ENCODE measurements at places on chromosomes 11 and 22.

DNA sequence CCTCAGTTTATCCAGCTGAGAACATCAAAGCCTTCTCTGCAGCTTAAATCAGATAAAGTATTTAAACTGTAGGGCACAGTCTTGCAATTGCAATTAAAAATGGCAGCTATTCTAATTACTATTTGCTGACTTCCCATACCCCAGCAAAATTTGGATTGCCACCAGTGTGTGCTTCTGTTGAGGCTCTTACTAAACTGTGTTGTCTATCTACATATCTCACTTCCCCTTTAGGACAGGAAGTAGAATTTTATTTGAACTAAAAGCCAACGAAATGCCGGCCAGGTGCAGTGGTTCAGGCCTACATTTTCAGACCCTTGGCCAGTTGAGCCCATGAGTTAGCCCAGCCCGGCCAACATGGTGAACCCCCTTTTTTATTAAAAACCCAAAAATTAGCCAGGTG, 7.1 kb downstream of the SAA4 start:
- H3K4me3 ChIP-seq = no peak overlapping the region
- H3K27ac ChIP-seq = no peak overlapping the region
- H3K27me3 ChIP-seq = no peaks in the 10 kb centered on the region
- H3K36me3 ChIP-seq = no peaks in the 10 kb centered on the region

GRCh38 chr11:13207665-13208594, 69.7 kb upstream of the BMAL1 start:
- DNase-seq = no peak
- no peak overlapping the region for H3K27ac ChIP-seq
- H3K4me3 ChIP-seq = peak overlapping the region; percentile 26
- H3K27me3 ChIP-seq = no peaks in the 10 kb centered on the region
- H3K36me3 ChIP-seq = no peaks in the 10 kb centered on the region
- peaks cover 17% of the 10 kb centered on the region for H3K4me1 ChIP-seq

DNA sequence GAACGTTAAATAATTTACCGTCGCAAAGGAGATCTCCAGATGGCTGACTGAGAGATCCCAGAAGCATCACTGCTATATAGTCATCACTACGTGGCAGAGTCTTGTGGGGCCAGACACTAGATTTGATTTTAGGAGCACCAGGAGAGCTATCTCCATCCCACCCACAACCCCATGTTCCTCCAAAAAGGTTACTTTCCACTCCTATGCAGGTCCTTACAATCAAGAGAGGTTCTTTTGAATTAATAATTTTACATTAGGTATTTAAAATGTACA, 19.4 kb downstream of the GUCY1A2 start:
- no peaks in the 10 kb centered on the region for H3K27me3 ChIP-seq
- no peaks in the 10 kb centered on the region for H3K4me1 ChIP-seq
- H3K27ac ChIP-seq = no peak overlapping the region
- DNase-seq = no peak
- no peaks in the 10 kb centered on the region for H3K36me3 ChIP-seq

DNA sequence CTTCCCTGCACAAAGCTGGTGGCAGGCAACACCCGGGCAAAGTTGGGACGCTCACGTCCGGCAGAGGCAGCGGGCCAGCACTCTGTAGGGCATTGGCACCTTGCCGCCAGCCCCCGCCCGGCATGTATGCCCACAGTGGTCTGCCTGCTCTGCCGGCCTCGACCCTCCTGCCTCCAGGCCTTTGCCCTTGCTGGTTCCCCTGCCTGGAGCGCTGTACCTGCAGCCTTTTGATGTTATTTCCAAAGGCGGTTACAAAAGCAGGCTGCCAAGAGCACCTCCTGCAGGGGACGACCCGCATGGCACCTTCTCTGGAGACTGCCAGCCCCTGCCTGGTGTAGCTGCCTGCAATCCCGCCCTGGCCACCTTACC, 56.5 kb upstream of the SHISAL1 start:
- H3K4me1 ChIP-seq = peaks cover 21% of the 10 kb centered on the region
- no peak overlapping the region for H3K27ac ChIP-seq
- no peaks in the 10 kb centered on the region for H3K36me3 ChIP-seq
- H3K4me3 ChIP-seq = no peak overlapping the region
- H3K27me3 ChIP-seq = no peaks in the 10 kb centered on the region
- DNase-seq = no peak

DNA sequence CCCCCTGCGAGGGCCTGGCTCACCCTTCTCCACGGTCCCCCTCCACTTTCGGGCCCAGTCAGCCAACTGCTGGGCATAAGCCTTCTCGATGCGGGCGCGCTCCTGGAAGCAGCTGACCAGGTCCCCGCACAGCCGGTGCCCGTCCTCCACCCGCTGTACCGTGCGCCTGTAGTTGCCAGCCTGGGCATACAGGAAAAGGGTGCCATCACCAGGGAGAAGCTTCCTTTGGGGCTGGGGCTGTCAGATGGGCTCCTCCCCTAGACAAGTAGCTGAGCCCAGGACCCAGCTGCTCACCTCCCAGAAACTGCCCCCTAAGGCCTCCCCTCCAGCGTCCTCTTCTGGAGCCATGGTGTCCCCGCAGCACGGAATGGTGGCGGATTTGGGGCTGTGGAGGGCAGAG, 3.9 kb downstream of the PACSIN3 start:
- H3K36me3 ChIP-seq = no peaks in the 10 kb centered on the region
- peaks cover 14% of the 10 kb centered on the region for H3K4me1 ChIP-seq
- H3K4me3 ChIP-seq = no peak overlapping the region
- H3K27me3 ChIP-seq = peaks cover 3% of the 10 kb centered on the region
- no peak overlapping the region for H3K27ac ChIP-seq

DNA sequence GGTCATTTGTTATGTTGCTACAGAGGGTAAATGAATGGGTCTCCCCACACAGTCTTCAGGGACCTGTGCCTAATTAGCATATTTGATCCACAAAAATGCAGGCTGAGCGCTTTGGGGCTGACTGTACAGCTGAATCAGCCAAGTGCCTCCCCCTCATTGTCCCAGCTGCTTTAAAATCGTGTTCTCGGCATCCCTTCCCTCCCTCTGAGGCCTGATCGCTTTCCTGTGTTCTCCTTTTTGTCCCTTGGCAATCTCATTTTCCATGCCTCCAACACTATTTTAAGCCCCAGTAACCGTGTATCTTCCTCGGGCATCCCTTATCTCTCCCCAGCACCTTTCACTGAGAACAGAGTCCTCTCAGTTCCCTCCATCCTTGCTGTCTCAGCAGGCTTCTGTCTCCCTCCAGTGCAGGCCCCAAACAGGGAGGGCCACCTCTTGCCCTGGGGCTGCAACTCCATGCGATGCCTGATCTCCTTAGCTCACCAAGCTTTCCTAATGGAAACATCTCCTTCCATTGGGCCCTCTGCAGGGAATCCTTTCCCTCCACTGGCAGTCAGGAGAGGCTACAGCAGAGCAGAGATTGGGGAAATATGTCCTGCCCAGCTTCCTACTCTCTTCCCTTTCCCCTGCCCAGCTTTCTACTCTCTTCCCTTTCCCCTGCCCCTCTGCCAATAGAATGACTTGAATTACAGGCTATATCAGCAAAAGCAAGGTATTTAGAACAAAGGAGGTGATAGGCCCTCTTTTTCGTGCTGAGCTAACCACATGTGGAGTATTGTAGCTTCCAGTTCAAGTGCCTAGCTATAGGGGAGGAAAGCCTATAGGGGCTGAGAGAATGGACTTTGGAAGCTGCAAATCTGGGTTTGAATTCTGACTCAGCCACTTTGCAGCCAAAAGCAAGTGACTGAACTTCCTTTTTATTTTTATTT, 13.8 kb downstream of the UQCR10 start:
- peaks cover 4% of the 10 kb centered on the region for H3K4me1 ChIP-seq
- DNase-seq = no peak
